ENCODE measurements at places on chromosomes 7 and 10.

DNA sequence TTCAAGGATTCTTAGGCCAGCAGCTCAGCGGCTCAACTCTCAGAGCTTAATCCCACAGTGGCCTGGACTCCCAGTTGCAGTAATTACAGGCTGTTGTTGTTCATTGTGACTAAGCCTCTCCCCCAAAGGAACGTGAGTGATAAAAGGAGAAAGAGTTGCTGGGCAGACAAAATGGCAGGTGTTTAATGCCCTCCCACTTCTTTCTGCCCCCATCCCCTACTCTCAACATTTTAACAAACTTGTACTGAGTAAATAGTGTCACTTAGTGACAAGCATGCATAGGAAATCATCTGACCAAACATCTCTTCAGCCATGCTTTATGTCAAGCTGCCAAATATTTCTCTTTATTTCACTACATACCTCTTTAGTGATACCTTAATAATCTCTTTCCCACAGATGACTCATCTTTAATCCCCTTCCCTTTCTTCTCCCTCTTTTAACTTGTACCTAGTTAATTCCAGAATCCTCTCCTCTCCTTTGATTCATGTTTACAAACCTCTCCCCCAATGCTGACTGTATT lies 12.4 kb upstream of the MTERF1 start:
- DNase-seq, result no peak

DNA sequence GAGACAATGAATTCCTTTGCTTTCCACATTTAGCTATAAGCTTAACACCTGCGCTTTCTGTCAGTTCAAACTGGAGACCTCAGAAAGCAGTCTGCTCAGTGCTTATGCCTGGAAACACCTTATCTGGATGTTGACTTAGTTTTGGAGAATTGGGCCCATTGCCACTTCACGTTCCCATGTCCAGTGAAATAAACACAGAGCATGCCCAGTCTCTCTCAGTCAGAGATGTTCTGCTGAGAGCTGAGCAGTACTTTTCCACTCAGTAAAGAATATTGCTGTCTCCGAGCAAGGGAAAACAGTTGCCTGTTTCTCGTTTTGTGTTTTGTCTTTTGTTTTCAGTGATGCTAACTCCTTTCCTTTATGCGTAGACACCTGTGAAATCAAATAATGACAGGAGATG lies 83.2 kb upstream of the PRR15 start:
- DNase-seq, result no peak

- no peak for DNase-seq
Measured at GRCh38 chr7:5216931-5217330, 26.9 kb downstream of the WIPI2 start.

- DNase-seq, result no peak
Measured at GRCh38 chr7:44149571-44150465, 8.7 kb upstream of the MYL7 start.

GRCh38 chr7:1621718-1622117 lies 48.4 kb upstream of the ELFN1 start:
- no peak for DNase-seq

GRCh38 chr7:38427279-38427955 lies 154.0 kb upstream of the TARP start:
- no peak for DNase-seq

DNA sequence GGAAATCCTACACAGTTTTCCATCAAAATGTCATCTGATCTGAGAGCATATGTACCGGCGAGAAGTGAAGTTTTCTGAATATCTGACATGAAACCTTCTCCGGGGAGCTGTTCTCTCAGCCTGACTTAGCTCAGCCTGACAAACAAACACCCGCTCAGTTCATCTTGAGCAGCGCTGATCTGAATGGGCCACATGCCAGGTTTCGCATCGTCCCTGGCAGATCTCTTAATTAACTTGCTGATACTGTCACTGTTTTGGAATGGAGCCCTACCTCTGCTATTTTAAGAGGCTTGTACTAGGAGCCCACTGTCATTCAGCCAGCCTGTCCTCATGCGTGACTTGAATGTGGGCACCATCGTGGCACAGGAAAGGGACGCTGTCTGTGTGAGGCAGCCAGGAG lies 109.2 kb downstream of the STRA8 start:
- peak; percentile 76 for DNase-seq

GRCh38 chr10:73635781-73636180 lies 5.5 kb downstream of the MYOZ1 start:
- no peak for DNase-seq

DNA sequence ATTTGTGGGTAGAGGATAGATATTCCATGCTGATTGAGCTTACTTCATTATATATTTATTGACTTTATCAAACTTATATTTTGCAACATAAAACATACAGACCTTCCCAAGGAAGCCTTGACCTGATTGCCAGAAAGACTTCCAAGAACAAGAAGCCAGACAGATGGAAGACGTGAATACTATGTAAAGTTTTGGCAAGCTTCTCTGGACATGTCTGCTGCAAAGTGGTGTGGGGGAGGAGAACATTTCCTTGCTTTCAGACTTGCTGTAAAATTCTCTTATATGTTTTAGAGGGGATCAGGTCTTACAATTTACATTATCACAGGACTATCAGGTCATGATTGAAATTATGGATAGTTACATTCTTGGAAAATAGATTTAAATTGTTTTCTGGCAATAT lies 23.4 kb downstream of the GPR158 start:
- DNase-seq, result no peak

GRCh38 chr10:93034426-93034825 lies 26.2 kb upstream of the CYP26C1 start:
- DNase-seq, result no peak

DNA sequence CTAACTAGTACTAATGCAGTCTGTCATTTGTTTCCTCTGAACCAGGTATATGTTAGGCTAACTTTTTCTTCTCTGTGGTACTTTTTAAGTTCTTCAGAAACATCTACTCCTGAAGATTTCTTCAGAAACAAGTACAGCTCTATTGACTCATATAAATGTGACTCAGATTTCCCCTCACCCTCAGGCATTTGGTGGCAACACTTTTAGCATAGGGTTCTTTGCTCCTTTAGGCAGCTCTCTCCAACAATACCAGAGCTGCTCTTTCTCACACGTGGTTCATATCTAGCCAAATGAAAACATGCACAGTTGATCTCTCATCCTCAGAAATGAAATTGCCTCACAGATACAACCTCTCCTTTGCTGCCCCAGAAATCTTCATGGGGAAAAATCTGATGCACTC lies 939.8 kb downstream of the SORCS1 start:
- no peak for DNase-seq

GRCh38 chr7:66326501-66327215 lies 121.5 kb downstream of the TPST1 start:
- no peak for DNase-seq

- DNase-seq, result no peak
Measured at GRCh38 chr7:7433811-7434210, 101.9 kb downstream of the COL28A1 start.

GRCh38 chr7:70466725-70467364 lies 665.1 kb upstream of the GALNT17 start:
- DNase-seq, result no peak

- no peak for DNase-seq
Measured at GRCh38 chr7:18974803-18975202, 142.6 kb downstream of the TWIST1 start.

DNA sequence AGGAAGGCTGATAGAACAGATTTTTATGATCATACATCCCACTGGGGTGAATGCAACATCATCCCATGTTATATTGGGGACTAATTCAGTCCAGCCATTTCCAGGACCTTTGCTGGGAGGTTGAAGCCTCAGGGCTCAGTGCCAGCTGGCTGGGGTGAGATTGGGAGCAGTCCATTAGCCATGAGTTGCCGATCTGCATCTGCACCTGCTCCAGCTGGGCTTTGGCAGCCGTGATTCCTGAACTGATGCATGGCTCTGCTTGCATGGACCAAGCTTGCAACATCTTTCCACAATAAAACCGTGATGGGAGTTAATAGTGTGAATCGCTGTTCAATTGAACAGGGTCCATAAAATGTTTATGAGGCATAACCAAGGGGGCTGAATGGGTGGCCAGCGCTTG lies 346.9 kb downstream of the TYW1 start:
- peak; percentile 47 for DNase-seq

- no peak for DNase-seq
Measured at GRCh38 chr10:15242261-15242840, 73.9 kb upstream of the NMT2 start.

DNA sequence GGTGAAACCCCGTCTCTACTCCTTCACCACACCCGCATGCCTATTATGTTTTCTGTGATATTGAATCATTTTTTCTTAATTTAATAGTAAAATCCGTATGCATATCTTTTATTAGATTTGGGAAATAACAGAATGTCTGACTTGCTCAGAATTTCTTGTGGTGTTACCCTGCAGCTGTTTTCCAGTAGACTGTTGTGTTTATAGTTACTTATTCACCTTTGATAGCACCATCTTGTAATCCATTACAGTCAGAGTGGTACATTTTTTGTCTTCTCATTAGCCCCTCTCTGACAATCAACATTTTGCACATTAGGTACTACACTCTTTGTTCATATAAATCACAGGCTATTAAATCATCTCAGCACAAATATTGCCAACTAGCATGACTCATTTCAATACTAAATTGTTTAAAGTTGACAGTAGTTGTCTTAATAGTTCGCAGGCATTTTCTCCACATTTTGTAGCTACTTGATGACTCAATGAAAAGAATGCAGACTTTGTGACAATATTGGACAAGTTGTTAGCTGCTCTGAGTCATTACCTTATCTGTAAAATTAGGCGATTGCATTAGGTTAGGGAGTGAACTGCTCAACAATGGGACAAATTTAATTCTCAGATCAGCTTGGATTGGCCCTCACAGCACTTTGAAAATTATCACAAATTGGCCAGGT lies 17.8 kb upstream of the SLC16A12 start:
- no peak for DNase-seq

DNA sequence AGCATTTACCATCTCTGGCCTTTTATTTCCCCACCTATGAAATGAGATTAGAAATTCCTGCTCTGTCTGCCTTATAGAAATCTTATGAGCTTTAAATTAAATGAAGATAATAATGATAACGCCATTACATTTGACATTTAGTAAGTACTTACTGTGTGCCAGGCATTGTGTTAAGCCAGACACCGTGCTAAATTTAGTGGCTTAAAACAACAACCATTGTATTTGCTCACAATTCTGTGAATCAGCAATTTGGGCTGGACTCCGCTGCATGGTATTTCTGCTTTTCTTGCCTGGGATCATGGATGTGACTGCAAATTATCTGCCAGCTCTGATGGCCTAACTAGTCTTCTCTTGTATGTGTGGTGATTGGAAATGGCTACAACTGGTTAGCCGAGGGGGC lies 56.4 kb upstream of the CCDC6 start:
- DNase-seq, result no peak

GRCh38 chr7:99748846-99749579 lies 14.0 kb upstream of the CYP3A7 start:
- DNase-seq, result no peak

- DNase-seq, result no peak
Measured at GRCh38 chr7:15245831-15246230, 316.0 kb downstream of the AGMO start.

DNA sequence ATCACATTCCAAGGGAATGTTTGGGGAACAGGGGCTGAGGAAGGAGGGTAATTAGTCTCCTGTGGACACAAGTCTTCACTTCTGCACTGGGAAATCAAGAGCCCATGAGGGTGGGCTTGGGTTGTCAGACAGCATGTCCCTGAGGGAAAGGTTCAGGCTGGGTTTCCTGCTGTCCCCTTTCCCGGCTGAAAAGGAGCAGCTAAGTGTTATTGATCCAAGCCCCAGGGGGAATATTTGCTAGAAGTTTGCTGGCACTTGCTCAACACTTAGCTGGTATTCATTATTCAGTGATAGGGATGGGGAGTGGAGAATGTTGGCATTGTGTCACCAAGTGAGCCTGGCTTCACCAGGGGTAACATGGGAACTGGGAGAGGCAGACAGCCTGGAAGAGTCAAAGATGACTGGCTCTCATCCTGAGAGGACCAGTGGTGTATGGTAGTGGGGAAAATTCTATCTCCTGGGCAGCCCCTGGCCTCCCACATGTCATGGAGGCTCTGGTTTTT lies 344.4 kb upstream of the PODXL start:
- no peak for DNase-seq

All from left ventricle myocardium inferior (tissue), 1 donor.